ENCODE measurements at places on chromosomes 6 and 20. TPM values are rescaled to one million over a fixed set of nuclear protein-coding genes. Genes with fewer than 3 reads are reported as not detected.

DNA sequence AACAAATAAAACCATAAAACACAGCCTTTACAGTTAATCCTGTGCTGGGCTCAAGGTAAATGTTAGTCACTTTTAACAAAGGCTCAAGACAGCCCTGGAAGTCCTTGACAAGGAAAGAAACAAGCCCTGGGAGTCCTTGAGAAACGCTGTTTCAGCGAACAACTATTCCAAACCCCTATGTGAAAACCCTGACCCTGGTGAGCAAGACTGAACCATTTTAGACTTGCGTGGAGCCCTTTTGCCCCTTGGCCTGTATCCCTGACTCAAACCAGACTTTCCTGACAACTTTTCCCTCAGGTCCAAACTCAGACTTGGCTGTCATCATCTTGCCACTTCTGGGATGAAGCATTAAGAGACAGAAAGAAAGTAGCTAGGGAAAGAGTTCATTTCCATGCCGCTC is 180.4 kb downstream of the AIG1 start:
- DNase-seq, result no peak

DNA sequence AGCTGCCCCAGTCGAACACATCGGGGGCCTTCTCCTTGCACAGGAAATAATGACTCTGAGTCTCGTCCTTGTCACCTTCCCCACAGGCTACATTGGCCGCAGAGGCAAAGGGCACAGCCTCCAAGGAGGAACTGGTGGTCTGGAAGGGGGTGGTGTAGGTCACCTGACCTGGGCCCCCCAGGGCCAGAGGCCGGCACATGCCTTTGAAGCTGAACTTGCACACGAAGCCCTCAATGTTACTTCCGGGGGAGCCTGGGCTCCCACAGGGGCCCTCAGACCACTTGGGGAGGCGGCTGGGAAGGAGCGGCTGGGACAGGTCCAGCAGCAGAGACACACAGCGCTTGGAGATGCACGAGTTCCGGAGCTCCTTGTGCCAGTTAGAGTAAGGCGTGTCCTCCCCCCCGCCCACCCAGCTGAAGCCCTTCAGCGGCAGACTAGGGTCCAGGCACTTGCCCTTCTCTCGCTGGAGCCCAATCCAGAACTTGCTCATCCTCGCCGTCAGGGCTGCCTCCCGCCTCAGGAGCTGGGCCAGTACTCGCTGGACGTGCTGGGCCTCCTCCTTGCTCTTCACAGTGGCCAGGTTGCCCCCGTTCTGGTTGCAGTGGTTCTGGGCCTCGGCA is 578 bp downstream of the CD93 start:
- DNase-seq, result peak; percentile 60

- DNase-seq, result no peak
Measured at GRCh38 chr6:49515485-49516146, 15.9 kb downstream of the GLYATL3 start.

DNA sequence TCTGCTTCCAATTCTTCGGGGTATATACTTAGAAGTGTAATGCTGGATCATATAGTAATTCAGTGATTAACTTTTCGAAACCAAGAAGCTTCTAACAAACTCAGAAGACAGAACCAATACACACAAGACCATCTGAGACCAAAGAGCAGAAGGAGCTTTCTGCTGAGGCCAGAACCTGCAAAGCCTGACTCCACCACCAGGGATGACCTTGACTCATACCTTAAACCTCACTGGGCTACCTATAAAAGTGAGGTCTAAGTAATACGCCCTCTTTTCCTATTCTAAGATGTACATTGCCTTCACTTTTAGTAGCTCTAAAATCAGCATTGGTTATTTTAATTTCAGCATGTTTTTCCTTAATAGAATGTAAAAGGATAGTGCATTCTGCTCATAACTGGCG is 84.8 kb downstream of the FOXF2 start:
- no peak for DNase-seq

- peak; percentile 55 for DNase-seq
Measured at GRCh38 chr20:1341561-1342265, 12.8 kb upstream of the SDCBP2 start.

Gene PCSK2
- total RNA-seq, result not detected

- peak; percentile 16 for DNase-seq
Measured at GRCh38 chr20:43751167-43752050, 24.6 kb upstream of the GTSF1L start.

- peak; percentile 94 for DNase-seq
Measured at GRCh38 chr6:129340983-129341382, 369.0 kb downstream of the ARHGAP18 start.

Measured in dermis blood vessel endothelial cell (primary cell).